ENCODE measurements at places on chromosomes 11 and 22.

DNA sequence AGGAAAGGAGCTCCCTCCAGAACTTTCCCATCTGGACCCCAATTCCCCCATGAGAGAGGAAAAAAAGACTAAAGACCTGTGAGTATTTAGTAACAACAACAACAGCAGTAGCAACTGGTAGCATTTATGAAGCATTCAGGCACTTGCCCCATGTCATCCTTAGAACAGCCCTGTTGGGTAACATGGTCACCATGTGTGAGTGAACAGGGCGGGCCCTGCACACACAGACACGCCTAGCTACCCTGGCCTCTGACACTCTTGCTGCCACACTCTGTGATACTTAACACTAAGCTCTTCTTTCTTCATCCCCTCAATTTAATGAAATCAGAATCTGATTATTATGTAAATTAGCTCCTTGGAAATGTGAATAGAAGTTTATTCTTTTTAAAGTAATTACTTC lies 26.1 kb upstream of the SLC25A18 start:
- DNase-seq: no peak

DNA sequence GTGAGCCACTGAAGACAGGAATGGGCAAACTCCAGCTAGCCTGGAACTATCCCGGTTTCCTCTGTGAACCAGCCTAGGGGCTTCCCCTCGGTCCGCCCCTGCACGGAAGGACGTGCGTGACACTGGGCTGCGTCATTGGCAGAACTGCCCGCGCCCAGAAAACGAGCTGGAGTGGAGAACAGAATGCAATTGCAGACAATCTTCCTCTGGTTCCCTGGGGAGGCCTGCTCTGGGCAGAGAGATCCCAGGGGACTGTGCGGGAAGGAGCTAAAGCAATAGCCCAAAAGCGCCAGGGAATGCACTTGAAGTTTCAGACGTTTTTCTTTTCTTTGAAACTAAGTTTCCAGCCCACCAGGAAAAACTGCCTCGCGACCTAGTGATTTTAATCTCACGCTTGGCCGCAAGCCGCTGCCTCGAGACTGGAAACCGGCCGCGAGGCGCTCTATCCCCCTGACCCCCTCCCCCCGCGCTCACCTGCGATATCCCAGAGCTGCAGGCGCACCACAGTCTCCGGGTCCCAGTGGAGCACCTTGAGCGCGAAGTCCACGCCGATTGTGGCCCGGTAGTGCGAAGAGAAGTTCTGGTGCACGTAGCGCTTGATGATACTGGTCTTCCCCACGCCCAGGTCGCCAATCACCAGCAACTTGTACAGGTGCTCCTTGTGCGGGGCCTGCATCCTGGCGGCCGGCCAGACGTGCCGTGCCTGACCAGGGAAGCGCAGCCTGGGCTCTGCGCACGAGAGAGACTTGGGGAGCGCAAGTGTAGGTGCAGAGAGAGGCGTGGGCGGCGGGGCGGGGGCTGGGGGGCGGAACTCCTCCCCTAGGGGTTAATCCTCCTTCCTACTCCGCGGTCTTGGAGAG lies at the start of gene RAB38:
Gene RAB38 (minus strand): TSS at position 735 of the 860 bp plus-strand sequence. CDS start 59 bp downstream, at position 676.
- DNase-seq: peak; percentile 25

DNA sequence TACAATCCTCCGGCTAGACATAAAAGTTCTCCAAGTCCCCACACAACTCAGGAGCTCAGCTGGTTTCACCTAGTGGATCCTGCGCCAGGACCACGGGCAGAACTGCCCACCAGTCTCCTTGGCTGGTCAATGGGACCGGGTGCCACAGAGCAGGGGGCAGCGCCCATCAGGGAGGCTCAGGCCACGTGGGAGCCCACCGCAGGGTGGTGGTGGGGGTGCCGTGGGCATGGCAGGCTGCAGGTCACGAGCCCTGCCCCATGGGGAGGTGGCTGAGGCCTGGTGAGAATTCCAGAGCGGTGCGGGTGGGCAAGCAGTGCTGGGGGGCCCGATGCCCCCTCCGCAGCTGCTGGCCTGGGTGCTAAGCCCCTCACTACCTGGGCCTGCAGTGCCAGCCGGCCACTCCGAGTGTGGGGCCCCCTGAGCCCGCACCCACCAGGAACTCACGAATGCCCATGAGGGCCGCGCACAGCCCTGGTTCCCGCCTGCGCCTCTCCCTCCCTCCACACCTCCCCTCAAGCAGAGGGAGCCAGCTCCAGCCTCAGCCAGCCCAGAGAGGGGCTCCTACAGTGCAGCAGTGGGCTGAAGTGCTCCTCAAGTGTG lies 1091.9 kb upstream of the TENM4 start:
- no peak for DNase-seq

- DNase-seq: no peak
These were observed 66.4 kb downstream of the APOL5 start for GRCh38 chr22:35783943-35784614.

DNA sequence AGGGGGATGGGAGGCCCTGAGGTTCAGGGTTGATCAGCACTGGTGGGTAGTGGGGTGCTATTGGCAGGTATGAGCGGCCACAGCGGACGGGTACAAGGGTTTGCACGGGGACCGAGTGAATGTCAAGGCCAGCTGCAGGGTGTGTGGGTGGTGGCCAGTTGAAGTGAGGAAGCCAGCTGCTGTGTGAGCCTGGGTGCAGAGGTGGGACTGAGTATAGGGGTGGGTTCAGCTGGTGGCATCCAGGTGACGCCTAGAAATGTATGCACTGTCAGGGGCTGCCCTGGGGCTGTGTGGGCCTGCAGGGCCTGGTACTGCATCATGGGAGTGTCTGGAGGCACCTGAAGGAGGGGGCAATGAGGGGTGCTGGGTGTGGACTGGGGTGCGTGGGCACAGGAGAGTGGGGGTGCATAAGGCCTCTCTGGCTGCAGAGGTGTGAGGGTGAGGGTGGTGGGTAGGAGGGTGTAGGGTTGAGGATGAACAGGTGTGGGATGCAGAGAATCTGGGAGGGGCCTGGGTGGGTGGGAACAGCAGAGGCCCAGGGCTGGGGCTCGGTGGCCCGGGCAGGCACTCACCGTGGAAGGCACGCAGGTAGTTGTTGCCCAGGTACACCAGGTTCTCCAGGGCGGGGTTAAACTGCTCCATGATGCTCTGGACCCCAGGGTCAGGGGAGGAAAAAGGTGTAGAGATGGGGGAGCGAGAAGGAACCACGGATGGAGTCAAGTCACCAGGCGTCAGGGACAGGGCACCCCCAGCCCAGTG lies 1.7 kb downstream of the BAIAP2L2 start:
- DNase-seq: no peak

GRCh38 chr22:26565181-26565580 lies 24.8 kb downstream of the TPST2 start:
- no peak for DNase-seq

- peak; percentile 8 for DNase-seq
These were observed 929.0 kb downstream of the BRD1 start for GRCh38 chr22:48898524-48899250.

DNA sequence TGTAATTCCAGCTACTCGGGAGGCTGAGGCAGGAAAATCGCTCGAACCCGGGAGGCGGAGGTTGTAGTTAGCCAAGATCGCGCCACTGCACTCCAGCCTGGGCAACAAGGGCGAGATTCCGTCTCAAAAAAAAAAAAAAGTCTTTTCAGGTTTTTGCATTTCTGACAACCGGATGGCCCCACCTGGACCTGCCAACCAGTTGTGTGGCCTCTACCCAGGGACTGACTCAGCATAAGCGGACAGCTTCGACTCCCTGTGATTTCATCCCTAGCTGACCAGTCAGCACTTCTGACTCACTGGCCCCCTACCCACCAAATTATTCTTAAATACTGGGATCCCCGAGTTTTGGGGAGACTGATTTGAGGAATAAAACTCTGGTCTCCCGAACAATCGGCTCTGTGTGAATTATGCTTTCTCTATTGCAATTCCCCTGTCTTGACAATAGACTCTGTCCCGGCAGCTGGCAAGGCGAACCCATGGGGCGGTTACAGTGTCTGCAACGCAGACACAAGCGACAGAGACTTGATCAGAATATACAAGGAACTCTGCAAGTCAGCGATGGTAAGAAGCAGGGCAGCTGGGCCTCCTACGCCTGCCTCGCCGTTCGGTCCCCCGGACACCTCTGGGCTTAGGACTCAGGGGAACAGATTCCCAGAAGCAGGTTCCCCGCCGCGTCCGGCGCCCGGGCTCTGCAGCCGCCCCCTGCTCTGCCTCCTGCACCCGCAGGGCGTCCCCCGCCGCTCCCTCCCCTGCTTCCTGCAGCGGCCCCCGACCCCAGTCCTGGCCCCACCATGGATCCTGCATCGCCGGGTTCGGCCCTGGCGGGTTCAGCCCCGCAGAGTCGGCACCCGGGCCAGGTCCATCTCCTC lies 741 bp upstream of the TALDO1 start:
- no peak for DNase-seq

DNA sequence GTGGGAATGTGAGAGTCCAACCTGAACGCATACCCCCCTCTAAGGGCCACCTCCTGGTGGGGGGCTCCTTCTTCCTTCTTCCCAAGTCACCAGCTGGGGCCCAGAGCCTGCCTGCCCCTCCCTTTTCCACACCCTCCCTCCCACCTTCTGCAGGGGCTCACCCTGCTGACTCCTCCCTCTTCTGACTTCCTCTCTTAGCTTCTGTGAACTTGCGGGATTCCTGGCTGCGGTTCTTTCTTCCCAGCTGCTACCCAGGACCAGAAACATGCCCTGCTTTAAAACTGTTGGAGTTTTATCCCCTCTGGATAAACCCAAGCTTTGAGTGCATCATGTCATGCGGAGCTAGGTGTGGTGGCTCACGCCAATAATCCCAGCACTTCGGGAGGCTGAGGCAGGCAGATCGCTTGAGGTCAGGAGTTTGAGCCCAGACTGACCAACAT lies 10.2 kb downstream of the LRRC74B start:
- DNase-seq: no peak

DNA sequence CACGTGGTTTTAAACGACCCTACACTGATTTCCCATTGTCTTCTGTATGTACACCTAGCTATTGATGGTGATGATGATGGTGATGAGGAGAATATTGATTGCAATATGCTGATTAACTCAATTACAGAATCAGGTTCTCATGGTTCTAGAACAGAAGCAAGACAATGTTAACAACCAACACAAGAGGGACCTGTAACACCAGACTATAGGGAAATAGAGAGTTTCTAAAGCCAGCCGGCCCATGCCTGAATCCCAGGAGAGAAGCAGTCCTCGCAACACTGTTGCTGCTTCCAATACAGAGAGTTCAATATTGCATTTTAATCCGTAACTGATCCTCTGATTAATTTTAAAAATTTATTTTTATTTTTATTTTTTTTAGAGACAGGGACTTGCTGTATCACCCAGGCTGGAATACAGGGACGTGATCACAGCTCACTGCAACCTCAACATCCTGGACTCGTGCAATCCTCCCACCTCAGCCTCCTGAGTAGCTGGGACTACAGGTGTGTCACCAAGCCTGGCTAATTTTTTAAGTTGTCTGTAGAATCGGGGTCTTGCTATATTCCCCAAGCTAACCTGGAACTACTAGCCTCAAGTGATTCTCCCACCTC lies 22.2 kb upstream of the UBASH3B start:
- no peak for DNase-seq

GRCh38 chr11:23112390-23112789 lies 252.1 kb upstream of the CCDC179 start:
- no peak for DNase-seq

DNA sequence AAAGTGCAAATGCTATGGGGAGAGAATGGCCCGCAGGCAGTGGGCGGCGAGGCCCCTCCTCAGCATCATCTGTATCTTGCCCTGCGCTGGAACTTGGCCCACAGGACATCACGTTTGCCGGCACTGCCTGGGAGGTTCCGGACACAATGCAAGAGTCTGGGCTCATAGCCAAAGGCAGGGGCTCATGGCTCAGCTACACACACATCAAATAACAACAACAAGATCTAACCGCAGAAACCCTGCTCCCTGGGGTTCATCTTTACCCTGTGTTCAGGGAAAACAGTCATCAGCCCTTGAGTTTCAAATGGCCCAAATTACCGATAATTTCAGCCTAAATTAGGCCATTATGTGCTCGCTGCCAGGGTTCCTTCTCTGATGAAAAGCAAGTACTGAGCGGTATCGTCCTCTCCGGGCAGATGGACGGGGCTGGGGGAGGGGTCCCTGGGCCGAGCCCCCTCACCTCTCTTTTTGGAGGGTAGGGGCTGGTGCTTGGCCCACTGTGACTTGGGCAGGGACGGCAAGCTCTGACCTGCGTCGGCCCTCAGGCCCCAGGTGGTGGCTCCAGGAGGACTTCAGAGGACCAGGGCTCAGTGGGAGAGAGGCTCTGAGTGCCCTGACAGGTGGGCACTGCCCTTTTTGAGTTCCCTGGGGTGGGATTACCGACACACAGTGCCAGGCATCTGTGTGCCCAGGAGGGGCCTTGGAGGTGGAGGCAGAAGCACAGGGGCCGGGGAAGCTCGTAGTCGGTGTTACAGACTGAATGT lies 25.0 kb upstream of the GAL start:
- DNase-seq: no peak

- no peak for DNase-seq
These were observed 898.2 kb upstream of the RAG2 start for GRCh38 chr11:37496201-37496600.

GRCh38 chr11:5547982-5548381 lies 358 bp downstream of the OR52H1 start:
- DNase-seq: no peak

GRCh38 chr11:76578654-76579055 lies 91.9 kb downstream of the LRRC32 start:
- DNase-seq: no peak

DNA sequence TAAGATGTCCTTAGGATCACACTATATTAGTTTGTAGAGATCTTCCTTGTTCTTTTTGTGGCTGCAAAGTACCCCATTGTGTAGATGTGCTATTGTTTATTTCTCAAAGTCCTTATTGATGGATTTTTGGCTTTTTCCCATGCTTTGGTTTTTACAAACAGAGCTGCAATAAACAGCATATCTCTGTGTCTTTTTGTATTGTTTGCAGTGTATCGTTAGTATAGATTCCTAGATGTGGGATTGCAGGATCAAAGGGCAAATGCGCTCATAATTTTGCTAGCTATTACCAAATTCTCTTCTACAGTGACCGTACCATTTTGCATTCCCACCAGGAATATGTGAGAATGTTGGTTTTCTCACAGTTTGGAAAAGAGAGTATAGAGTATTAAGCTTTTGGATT lies 27.5 kb upstream of the FTH1 start:
- no peak for DNase-seq

DNA sequence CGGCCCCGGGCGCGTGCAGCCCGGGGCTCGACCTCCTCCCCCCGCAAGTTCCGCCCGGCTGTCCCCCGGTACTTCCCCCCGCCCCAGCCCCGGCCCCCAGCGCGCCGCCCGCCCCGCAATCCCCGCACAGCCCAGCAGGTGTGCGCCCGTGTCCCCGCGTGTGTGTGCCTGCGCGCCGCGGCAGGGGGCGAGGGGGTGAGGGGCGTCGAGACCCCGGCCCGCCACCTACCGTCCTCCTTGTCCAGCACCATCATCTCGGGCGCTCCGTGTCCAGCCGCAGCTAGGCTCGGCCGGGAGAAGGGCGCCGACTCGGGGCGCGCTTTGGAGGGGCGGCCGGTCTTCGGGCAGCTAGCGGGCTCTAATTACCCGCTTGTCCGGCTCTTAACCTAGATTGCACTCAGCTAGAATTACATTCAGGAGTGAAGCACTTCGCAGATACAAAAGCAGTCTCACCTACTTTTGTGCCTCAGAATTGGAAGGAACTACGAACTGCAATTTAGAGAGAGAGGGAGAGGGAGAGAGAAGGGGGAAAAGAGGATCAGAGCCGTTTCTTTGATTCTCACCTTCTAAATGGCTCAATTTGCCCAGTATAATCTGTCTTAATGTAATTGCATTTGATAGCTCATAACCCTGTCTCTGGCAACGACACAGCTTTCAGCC lies 439 bp downstream of the LMO1 start:
- no peak for DNase-seq

Data from activated T-cell treated with anti-CD3 and anti-CD28 coated beads, Interleukin-2, amount 50 U/mL, for 1 hour (primary cell).